KBM-7 (cell line): ENCODE measurements at places on chromosomes 12 and 14.

DNA sequence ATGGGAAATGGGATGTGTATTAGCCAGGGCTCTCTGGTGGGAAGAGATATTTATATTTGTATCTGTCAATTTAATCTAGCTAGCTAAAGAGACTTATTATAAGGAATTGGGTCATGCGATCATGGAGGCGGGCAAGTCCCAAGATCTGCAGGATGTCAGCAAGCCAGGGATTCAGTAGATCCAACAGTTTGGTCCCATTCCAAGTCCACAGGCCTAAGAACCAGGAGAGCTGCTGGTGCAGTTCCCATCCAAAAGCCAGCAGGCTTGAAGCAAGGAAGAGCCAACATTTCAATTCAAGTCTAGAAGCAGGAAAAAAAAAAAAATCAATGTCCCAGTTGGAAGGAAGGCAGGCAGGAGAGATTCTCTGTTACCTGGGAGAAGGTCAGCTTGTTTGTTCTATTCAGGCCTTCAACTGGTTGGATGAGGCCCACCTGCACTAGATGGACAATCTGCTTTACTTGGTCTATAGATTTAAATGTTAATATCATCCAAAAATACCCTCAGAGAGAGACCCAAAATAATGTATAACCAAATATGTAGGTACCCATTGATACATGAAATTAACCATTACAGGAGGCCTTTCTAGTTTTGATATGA lies 60.7 kb upstream of the BCAT1 start:
- DNase-seq, result no peak

DNA sequence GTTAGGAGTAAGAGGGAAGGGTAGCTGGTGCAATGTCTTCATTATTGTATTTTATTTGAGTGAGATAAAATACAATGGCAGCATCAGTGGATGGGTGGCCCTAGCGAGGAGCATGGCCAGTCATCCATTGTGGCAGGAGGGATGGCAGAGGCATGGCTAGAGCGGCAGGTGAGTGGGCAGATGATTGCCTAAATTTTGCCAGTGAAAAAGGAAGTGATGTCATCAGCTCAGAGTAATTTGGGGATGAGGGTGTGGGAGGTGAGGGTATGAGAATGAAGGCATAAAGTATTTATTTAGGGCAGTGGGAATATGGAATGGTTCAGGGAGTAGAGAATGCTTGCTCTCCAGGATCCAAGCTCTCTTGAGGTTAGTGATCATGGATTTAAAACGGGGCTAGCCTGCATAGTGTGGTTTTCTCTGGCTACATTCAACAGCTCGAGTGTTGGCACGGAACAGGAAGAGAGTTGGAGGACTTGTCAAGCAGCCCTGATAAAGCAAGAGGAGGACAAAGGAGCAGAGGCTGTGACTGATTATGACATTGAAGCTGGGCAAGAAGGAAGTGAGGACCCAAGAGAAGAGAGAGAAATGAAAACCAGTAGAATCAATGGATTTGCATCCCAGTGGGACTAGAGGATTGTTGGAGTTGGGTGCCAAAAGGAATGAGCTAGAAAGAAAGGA lies 18.7 kb upstream of the SERPINA6 start:
- DNase-seq, result no peak

DNA sequence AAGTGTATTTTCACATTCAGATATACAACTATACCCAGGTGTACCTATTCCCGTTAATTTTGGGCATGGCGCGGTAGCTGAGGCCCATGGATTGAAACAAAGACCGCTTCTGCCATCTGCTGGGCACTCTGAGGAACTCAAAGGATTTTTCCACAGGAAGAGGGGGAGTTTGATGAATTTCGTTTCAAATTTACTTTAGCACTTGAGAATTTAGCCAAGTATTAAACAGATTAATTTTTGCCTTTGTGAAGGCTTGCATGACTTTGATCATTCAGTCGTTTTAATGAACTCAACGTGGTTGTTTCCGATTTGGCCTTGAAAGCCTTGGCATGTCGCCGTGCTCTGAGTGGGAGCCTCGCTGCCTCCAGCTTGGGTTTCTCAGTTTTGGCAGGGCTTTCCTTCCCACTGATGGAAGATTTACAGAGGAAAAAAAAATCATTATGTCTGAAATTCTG lies 153.2 kb upstream of the DDHD1 start:
- DNase-seq, result peak; percentile 58

GRCh38 chr12:13443498-13443897 lies 247.0 kb downstream of the EMP1 start:
- DNase-seq, result no peak

- no peak for DNase-seq
Observed at GRCh38 chr14:54301359-54301758, 95.4 kb upstream of the CDKN3 start.

DNA sequence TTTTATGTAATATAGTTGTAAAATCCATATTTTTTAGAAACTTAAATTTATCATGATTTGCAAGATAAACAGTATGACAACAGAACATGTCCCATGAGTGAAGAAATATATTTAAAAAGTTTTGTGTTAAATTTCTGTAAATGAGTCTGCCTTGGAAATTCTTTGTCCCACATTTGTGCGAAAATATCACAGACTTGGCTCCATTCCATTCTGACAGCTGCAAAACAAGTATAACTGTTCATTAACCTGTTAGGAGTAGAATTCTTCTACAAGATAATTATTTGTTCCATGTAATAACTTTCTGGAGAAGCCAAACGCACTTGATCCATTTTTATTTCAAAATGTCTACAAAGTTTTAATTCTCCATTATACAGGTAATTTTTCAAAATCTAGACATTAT lies 37.9 kb downstream of the MDM1 start:
- no peak for DNase-seq

DNA sequence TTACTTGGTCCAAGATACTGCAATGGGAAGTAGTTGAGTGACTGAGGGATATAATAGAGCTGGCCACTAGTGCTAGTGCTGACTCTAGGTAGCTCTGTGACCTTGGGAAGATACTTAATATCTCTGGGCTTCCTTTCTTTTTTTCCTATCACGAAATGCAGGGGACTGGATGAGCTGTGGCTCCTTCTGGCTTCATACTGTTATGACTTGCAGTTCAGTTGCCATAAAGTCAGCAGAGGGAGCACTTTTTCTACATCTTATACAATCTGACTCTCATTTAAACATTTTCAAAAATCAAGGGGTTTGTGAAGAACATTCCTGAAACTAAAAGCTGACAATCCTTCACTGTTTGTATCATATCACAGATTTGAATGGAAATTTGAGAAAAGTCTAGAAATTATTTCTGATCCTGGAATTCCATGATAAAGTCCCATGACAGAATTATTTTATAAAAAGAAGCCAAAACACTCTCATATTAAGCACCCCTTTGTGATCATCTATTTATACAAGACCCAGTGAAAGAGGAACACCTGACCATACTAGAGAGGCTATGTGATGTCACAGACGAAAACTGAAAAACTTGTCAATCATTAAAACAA lies 5.3 kb downstream of the BHLHE41 start:
- DNase-seq, result peak; percentile 68

GRCh38 chr12:91833780-91834359 lies 311.8 kb downstream of the BTG1 start:
- no peak for DNase-seq
